Stimulated activated CD8-positive, alpha-beta memory T cell treated with anti-CD3 and anti-CD28 coated beads, Interleukin-12 subunit alpha, Interleukin-12 subunit beta, amount 100 ng/mL, for 1 hour (primary cell): ENCODE measurements at places on chromosomes 11 and 22.
A peak's percentile ranks its signal among the peaks of the same experiment; 100 is the strongest.

- DNase-seq: peak; percentile 70
These were observed 5.0 kb downstream of the IGSF22 start for GRCh38 chr11:18720808-18721560.

DNA sequence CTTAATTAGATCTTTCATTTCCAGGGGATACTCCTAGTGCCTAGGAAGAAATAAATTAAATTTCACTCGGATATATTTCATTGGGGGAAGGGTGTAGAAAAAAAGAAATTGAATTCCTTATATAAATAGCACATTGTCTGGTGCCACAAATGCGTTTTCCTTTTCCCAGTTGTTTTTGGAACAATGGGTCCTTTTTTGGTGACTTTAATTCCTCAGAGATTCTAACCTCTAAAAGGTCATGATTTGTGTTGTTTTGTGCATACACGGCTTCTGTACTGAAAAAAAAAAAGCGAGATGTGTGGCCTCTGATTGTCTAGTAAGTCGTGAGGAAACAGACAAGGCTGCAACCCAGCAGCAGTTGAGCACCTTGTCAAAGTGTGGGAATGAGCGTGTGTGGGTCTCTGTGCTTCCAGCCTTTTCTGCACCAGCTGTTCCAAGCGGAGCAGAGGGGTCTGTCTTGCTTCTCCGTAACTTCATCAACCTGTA lies 64.5 kb upstream of the CRTAM start:
- DNase-seq: no peak

- no peak for DNase-seq
These were observed 22.4 kb upstream of the FDX1 start for GRCh38 chr11:110407315-110407714.

- DNase-seq: no peak
These were observed 3.7 kb downstream of the MIAT start for GRCh38 chr22:26660961-26661578.

- DNase-seq: no peak
These were observed 134.1 kb downstream of the SERGEF start for GRCh38 chr11:17878743-17879142.

DNA sequence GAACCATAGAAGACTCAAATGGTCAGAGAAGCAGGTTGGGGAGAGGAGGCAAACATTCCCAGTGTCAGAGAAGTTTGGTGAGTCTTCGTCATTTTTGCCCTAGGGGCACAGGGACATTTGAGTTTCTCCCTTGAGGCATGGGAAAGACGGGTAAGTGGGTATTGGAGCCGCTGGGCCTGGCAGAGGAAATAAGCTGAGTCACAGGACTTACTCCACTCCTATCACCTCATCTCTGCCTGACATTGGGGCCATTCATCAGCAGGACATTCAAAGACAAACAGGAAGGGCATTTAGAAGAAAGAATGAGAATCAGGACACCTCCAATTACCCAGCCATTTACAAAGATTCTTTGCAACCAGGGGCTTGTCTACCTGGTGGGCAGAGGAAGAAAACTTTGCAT lies 100.7 kb upstream of the SEZ6L start:
- DNase-seq: no peak

DNA sequence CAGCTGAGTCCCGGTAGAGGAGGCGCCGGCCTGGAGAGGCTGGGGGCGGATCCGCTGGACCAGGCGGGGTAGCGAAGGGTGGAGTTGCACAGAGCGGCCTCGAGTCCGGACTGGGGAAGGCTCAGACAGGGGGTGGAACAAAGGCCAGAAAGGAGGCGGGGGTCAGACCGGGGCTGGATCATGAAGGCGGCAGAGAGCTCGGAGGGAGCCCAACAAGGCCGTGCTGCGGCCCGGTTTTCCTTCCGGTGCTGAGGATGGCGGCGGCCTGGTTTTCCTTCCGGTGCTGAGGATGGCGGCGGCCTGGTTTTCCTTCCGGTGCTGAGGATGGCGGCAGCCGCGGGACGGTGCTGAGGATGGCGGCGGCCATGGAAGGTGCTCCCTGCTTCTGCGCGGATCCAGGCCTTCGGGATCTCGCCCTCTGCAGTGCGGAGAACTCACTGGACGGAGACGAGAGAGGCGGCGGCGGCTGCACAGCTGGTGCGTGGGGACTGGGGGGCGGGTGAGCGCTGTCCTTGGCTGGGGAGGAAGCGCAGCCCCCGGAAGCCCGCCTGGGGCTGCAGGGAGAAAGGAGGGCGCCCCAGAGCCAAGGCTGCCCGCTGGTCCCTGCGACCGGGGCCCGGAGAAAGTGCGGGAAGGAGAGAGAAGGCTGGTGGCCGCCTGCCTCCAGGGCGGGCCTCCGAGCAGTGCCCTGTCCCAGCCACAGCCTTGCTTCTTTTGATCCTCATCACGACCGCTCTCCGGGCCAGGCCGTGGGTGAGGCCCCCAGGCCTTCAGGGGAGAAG lies 350.4 kb upstream of the B3GAT1 start:
- no peak for DNase-seq

DNA sequence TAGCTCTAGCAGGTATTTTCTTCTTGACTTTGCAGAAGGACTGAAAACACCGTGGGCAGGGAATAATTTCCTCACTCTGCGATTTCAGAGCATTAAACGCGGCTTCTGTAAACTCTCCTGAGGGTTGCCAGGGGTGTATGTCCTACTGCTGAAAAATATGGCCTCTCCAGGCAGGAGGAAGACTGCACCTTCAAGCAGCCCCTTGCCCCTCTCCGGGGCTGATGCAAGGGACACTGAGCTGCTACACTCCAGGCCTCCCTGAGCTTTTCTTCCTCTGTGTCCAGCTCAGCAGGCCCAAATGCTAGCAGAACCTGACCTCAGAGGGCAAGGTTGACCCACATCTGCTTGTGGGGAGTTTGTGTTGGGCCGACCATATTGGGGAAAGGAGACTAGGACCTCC lies 2.2 kb downstream of the CD6 start:
- DNase-seq: no peak

DNA sequence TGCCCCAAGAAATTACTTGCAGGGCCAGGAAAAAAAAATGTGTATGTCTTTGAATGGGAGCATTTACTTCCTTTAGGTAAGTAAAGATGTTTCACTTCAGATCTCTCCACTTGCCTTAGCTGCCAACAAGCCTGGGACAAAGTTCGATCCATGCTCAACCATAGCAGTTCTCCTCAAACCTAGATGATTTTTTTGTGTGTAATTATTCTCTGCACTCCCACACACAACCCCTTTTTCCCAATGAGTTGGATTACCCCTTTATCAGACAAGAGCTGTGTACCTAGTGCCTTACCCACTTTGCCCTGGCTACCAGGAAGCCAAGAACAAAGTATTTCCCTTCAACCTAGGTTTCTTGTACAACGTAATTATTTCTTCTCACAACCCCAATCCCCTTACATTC lies 35.6 kb downstream of the TPBGL start:
- no peak for DNase-seq

DNA sequence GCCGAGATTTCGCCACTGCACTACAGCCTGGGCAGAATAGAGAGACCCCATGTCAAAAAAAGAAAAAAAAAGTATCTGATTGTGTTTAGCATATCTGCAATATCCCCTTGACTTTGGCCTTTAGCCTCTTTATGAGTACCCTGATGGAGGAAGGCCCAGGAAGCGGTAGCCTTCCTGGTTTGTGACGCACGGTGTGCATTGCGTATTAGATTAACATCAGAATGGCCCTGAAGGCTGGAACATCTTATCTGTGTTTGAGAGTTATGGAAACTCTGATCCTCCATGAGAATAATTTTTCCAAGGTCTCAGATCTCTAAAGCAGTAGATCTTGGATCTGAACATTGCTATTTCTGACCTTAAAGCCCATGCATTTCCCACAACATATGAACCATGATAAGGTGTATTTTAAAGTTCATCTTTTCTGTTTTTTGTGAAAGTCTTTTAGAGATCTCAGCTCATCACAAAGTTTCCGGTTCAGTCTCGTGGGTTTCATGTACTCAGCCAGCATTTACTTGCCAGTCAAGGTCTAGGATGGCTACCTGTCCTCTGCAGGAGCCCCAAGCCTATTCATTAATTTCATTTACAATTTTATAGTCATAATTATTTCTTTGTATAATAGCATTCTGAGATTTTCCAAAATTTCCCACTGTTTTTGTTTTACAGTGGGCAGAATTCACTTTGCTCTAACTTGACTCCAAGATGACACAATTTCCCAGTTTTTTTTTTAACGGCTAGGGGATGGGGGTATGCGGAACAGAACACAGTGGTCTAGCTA lies 605 bp upstream of the FDX1 start:
- DNase-seq: no peak

DNA sequence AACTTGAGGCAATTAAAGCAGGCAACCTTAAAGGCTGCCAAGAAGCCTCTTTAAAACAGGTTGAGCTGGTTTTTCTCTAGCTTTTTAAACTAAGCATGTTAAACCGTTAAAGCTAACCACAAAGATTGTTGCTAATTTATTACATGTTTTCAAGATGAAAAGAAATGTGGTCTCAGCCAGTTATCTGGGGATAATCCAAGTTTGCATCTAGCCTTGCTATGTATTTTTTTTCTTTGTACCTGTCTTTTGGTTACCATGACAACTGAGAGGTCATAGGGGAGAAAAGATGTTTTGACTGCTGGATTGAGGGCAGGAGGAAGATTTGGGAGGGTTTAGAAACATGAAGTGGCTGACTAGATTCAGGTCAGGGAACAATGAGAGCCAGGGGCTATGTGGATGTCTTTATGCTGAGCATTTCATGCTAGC lies 19.2 kb upstream of the PGM2L1 start:
- DNase-seq: no peak

DNA sequence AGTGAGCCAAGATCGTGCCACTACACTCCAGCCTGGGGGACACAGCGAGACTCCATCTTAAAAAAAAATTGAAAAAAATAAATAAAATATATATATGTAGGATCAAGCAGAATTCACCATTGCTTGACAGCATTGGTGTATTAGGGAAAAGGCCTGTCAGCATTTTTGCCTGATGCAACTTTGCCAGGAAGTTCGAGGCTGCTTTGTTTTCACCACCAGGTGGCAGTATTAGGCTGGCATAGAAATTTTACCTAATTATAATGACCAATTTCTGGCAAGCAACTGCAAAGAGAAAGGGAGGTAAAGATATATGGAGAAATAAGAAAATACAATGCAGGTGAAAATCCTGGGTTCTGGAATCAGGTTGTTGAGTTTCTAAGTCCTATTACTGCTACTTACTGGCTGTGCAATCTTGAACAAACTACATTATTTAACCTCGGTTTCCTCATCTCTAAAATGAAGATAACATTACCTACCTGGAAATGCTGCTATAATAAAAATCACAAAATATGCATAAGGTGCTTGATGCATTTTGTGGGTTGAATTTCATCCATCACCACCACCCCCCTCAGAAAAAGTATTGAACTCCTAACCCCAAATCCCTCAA lies 24.7 kb downstream of the LAYN start:
- peak; percentile 47 for DNase-seq

DNA sequence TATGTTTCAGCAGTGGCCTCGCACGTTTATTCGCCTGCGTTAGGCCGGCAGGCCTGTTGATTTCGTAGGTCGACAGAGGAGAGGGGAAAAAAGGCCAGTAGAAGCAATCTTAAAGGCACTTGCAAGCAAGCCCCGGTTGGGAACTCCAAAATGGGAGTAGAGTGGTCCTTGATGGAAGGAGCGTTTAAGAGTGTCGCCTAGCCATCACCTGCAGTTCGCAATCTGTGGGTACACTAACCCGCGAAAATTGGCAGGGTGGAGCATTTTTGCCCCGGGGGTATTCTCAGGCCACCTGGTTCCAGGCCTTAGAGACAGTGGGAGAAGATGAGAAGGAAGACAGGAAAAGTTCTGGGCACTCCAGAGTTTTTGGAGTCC lies 1.1 kb downstream of the EWSR1 start:
- DNase-seq: no peak

DNA sequence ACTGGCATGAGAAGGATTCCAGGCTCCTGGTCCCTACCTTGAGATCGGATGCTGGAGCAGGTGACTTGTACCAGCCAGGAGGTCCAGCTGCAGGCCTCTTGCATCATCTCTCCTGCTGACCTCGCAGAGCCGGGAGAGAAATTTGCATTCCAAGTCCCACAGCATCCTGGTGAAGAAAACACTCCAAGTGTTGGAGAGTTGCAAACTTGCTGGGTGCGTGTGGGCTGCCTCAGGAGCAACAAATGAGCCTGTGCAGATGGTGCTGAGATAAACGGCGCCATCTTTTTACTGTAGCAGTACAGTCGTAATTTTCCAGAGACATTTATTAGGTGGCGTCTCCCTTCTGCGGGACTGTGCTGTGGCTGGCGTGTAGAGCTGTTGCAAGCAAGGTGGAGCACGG lies 32.1 kb upstream of the ZBTB16 start:
- no peak for DNase-seq

DNA sequence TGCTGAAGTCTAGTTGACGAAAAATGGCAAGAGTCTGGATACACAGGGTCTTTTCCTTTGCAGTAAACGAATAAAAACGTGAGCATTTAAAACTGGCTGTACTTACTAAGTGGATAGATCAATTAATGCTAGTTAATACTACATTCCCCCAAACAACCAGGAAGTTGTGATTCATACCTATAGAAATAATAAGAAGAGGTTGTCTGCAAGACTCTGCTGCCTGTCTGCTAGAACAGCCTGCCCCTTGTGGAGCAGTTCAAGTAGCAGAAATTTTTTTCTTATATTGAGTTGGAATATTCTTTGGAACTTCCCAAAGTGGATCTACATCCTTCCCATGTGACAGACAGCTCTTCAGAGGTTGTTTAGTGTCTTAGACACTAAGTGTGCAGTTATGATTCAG lies 86.8 kb downstream of the TEAD1 start:
- DNase-seq: no peak

DNA sequence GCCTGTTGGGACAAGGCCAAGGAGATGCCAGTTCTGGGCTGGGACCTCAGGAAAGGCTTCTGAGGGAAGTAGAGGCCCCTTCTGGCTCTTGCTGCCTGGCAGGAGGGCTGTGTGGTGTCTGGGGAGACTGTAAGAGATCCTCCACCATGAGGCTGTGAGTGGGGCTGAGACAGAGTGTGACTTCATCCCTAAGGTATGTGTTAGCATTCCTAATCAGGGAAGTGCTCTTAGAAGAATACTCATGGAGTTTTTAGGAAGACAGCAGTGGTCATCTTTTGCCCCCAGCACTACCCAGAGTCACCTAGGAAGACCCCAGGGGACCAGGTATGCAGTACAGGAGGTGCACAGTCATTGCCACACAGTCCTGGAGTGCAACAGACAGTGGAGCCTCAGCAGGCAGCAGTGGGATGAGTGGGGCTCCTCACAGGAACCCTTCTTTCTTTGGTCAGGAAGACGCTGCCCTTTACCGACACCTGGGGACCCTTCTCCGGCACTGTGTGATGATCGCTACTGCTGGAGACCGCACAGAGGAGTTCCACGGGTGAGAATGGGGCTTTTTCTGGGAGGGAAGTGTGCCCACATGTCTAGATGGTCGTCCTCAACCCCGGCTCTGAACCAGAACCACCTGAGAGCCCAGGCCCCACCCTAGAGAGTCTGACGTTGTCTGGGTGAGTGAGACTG lies 2.8 kb downstream of the RIC8A start:
- no peak for DNase-seq

- no peak for DNase-seq
These were observed 8.7 kb downstream of the CSF2RB start for GRCh38 chr22:36922105-36922608.

- DNase-seq: no peak
These were observed 151.8 kb upstream of the TTC12 start for GRCh38 chr11:113162592-113162962.
